ENCODE measurements at places on chromosomes 3 and 15. TPM values are rescaled to one million over a fixed set of nuclear protein-coding genes. Genes with fewer than 3 reads are reported as not detected.

- DNase-seq, result no peak
Observed at GRCh38 chr3:42425736-42426407, 15.5 kb upstream of the LYZL4 start.

The CCR5 gene
- total RNA-seq, result 7.5 TPM

DNA sequence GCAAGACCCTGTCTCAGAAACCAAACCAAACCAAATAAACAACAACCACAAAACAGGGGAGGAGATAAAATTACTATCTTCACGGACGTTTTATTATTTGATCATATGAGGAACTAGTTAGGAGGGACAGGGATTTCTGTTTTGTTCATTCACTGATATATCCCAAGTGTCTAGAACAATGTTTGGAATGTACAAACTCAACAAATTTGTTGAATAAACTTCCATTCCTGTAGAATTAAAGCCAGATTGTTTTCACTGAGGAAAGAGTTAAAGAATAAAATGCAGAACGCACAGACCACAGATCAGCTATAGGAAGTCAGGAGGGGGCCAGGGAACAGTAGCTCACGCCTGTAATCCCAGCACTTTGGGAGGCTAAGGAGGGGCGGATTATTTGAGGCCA, 6.5 kb upstream of the STRC start:
- no peak for DNase-seq

GRCh38 chr3:71584394-71585011, 975 bp upstream of the FOXP1 start:
- peak; percentile 3 for DNase-seq

The BNC1 gene
- total RNA-seq, result not detected

The PARP16 gene
- total RNA-seq, result 11.5 TPM

DNA sequence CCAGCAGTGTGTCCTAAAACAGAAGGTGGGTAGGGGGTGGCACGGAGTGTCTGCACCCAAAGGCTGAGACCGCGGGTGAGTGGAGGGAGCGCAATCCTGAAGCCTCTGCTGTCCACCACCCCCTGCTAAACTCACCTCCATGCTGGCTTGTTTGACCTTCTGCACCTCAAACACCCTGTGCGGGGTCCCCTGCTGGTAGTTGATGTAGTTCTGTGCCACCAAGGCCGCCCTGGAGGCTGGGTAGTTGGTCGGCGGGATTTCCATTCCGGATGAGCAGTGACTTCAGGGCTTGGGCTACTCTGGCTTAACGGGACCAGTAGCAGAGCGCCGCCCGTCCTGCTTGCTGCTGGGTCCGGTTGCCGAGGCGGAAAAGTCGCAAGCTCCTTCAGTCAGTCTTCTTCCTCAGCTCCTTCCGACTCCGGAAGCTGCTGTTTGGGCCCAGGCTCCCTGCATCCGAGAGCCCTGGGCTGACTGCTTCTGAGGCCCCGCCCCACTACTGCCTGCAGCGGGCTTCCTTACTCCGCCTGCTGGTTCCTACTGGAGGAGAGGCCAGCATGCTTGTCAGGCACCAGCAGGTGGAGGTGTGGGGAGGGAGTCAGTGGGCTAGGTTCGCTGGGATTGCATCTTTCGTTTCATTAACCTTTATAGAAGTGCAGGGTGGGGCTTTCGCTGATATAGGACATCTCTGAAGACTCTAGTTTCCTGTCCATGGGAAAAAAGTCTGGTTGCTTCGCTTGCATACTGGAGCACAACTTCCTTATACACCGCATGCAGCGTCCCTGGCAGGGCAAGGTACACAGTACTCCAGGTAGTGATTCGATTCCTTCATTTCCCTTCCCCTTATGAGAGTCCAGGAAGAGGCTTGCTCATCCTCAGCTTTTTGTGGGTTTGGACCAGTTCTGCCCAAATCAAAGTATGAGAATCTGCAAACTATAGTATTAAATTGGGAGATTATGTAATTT, at the start of gene LXN:
Gene LXN, minus strand, starts transcription at position 434 of the 962 bp plus-strand sequence. Its CDS starts 170 bp downstream, at position 264.
- DNase-seq, result peak; percentile 60

The GOLGA6A gene
- not detected for total RNA-seq

The TNFAIP8L3 gene
- total RNA-seq, result not detected

The CNTN4 gene
- total RNA-seq, result not detected

GRCh38 chr3:48436477-48436787, 3.5 kb downstream of the CCDC51 start:
- DNase-seq, result no peak

The ABHD17C gene
- total RNA-seq, result 1.1 TPM

DNA sequence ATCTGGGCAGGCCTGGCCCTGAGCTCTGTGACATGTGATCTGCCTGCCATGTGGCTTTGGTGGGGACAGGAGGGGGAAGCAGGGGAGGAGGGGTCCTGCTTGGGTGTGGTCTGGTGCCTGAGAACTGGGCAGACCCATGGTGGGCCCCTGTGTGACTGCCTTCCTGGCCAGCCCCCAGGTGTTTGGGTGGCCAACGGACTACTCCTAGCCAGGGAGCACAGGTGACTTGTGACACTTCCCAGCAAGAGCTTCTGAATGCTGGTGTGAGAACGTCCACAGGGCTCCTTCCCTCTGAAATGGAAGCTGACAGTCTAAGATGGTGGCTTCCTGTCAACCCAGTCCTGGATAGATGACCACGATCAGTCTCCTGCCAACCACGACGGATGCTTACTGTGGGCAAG, 136.1 kb upstream of the MEF2A start:
- no peak for DNase-seq

The CCR8 gene
- total RNA-seq, result not detected

The CSTA gene
- total RNA-seq, result not detected

DNA sequence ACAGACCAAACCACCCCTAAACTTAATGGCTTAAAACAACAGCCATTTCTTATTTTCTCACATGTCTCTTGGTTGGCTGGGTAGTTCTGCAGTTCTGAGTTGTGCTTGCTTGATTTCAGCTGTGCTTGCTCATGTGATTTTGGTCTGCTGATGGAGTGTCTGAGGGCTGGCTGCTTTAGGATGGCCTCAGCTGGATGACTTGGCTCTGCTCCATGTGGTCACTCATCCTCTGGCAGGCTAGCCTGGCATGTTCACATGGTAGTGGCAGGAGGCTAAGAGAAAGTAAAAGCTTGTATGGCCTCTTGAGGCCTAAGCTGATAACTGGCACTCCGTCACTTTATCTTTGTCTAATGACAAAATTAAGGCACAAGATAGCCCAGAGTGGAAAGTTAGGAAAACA, 4.1 kb downstream of the SV2B start:
- no peak for DNase-seq

The EXD1 gene
- total RNA-seq, result not detected
